ENCODE measurements at places on chromosomes 7 and 10.

- no peak for DNase-seq
These were observed 104.0 kb downstream of the RALA start for GRCh38 chr7:39727231-39728012.

DNA sequence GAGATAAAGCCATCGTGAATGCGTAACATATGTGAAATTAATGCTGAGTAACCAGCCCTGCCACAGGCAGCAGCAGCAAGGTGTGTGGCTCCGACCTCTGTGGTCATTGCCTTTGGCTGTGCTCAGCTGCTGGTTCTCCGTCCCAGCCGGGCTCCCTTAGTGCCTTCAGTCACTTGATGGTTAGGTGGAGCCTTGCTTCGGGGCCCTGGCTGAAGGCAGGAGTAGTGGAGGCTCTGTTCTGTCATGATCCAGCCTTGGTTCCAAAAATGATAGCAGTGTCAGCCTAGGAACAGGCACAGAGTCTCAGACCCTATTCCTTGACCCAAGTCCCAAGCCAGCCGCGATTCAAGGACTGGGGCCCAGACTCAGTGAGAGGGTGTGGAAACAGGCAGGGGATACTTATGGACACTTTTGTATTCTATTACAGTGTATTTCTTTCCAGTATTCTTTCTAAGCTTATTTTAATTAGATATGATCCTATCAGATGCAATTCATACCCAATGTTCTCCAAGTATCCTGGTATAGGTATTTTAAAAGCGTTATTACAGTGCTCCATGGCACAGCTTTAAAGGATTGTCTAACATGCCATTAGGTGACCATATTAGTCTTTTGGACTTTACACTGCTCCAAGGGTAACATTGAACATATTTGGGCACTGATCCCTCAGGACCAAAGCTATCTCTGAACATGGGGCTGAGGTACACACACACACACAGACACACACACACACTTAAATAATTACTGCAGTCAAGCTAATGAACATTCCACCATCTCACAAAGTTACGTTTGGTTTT lies 9.0 kb downstream of the SCART1 start:
- DNase-seq: no peak

- DNase-seq: no peak
These were observed 673.3 kb downstream of the NXPH1 start for GRCh38 chr7:9106747-9107146.

DNA sequence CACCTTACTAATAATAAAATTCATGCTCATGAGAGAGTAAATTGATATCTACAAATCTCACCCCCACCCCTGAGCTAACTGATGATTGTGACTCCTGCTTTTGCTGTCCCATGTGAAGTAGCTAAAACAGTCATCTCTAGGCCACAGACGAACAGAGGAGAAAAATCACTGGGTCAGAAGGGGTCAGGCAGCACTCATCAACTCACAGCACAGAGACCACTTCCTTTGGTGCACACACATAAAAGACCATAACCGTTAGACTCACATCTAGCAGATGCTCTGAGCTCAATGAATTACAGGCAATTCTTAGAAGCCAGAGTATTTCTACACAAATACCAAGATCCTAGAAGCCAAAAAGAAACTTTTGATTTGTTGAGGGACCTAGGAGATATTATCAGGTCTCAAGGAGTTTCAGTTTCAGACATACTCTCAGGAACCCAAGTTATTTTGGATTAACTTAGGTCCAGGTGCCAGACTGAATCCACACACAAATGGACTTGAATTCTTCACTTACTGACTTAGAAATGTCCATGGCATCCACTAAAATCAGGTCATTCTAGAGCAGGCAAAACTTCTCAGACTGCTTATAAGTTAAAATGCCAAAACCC lies 65.0 kb upstream of the TES start:
- no peak for DNase-seq

DNA sequence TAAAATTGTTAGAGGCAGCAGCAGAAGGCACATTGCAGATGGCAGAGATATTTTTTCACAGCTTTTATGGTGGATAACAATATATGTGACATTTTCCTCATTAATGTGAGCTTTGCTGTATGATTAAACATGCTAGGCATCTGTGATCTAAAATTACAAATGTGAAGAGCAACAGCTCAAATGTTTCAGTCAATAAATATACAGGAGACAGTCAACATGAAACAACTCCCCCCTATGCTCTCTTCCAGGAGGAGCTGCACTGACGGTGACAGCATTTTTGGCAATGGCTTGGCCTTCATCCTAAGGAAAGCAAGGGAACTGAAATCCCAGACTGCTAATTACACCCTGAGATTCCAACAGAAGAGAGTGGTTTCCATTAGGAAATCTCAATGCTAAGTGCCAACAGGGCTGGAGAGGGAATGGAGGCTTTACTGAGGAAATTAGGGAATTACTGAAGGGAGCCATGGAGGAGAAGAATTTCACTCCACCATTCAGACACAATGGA lies 51.4 kb upstream of the GRB10 start:
- DNase-seq: no peak
